ENCODE measurements at places on chromosomes 5 and 9.

DNA sequence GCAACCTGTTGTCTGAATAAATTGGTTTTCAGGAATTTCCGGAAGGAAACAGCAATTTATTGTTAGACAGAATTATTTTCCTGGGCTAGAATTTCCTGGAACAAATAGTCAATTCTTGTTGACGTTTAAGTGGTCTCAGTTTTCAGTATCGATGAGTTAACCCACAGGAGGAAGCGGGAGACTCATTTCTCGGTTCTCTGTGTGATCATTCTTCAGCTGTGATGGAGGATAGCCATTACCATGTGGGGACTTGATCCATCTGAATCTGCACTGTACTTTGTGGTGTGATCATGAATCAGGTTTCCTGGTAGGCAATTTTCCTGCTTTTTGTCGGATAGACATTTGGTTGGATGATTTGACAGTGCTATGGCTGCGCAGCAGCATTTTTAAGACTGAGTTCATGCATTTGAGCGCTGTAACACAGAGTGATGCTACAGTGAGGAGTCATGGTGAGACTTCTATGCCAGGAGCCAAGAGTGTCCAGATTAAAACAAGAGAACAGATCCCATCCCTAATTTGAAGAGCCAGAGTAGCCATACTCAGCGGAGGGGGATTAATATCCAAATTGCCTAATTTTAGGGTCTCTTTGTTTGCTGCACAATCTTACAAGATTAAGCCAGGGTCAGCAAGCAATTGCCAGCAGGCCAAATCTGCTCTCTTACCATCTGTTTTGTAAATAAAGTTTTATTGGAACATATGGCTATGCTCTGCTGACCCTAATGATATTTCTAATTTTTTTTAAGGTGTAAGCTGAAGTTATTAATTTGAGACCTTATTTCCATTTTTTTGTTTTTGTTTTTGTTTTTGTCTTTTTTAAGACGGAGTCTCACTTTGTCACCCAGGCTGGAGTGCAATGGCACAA is 355.9 kb downstream of the RAB3C start:
- no peak for DNase-seq

GRCh38 chr5:165282491-165282890 is 1777.1 kb downstream of the MAT2B start:
- DNase-seq: no peak

GRCh38 chr9:89999176-89999533 is 394.3 kb downstream of the GADD45G start:
- DNase-seq: no peak

- no peak for DNase-seq
These were observed 8.5 kb downstream of the PTGS1 start for GRCh38 chr9:122379340-122379739.

DNA sequence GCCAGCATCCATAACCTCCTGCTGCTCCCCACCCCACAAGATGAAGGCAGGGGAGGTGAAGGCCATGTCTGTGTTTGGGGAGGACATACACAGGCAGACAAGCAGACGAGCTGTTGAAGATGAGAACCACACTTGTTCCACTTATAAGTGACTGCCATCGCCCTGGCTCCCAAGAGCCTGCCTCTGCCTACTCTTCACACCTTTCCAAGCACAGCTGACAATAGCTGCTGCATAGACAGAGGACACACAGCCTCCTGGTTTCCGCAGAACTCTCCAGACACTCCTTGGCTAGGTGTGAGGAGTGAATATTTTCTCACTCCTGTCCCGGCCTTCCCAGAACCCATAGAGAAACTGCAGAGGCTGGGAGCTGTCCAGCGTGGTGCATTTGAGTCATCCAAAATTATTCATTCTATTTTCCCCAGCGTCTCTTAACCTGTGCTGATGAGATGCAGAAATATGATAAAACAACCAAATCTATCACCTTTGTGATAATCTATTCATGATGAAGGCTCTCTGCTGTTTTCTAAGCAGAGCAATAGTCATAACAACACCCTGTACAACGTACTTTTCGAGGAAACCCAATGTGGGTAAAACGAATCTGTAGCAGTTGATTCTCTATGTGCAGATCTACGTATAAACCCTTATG is 24.7 kb downstream of the KLF9 start:
- DNase-seq: no peak

GRCh38 chr5:39341896-39342295 is 22.4 kb downstream of the C9 start:
- DNase-seq: no peak

DNA sequence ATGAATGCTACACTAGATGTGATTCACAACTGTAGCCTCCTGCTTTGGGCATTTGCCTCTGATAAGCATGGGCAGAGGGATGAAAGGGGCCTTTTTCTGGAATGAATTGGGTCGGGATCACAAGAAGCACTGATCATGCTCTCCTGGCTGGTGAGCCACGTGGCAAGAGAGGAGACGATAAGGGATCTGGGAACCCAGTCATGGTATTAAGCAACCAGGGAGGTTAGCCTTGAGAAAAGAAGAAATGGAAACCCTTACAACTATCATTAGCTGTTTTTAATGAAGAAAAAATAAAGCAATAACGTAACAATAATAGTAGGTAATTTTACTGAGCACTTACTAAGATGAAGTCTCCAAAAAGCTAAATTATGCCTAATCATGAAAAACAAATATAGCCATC is 50.0 kb upstream of the RAI14 start:
- DNase-seq: no peak

DNA sequence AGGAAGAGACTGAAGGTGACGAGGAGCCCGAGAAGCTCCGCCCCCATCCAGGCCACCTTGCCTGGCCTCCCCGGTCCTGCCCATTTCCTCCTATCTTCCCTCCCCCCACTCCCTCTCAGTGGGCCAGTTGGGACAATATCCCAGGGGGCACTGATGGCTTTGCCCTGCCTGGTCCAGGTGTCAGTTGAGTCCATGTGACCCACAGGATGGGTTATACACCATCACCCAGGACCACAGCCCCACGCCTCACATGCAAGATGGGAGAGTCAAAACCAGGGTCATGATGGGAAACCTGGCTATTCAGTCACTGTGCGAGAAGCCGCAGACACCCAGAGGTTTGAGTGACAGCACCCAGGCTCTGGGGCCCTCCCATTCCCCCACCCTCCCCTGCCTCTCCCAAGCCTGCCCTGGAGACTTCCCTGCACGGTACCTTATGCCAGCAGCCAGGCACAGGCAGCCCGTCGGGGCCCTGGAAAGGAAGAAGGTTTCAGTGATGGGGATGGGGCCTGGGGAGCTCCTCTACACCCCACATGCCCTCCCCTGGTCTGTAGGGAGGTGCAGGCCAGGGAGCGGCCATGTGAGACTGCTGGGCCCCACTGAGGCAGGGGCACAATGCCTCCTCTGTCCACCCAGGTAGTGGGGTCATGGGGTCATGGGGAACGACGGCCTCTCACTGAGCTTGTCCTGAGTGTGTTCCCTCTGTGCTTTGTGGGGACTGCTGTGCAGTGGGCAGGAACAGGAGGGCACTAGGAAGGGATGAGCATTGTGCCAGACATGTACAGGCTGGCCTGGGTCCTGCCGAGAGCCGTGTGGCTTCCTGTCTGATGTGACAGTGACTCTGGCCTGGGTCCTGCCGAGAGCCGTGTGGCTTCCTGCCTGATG is 6.3 kb upstream of the PHYKPL start:
- no peak for DNase-seq

DNA sequence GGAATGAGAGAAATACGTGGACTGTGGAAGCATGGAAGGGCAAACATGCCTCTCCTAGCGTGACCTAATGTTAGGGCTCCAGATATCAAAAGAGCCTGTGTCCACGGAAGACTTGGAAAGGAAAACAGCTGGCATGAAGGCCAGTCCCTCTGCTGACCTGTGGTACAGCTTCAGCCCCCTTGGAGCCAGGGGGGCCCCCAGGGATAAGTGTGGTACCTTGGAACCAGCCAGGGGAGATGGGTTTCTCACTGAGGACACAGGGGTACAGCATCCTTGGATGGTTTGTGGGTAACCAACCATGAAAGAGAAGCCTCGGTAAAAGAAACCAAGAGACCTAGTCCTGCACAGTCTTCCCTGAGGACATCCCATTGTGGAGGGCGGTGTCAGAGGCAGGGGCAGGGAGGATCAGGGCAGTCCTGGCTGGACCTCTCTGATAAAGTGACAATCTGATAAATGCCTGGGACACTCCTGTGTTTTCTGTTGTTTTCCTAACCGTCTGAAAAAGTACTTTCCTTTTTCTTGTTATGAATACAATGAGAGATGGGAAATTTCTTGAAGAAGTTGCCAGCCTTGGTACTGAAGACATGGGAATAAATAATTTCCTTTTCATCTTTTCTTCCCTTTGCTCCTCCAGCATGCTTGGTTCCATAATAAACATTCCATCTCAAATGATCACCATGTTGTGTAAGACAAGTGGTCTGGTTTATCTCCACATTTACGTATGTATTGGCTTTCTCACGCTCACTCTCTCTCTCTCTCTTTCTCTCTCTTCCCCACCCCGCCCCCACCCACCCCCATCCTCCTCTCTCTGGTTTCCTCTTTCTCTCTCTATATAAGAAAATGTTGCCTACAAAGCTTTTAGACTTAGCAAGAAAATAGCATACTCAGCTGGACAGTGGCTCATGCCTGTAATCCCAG is 102.1 kb downstream of the SUSD1 start:
- no peak for DNase-seq

GRCh38 chr9:99075246-99075912 is 29.5 kb upstream of the TGFBR1 start:
- DNase-seq: no peak

GRCh38 chr5:75335952-75336614 is 937 bp upstream of the HMGCR start:
- peak; percentile 2 for DNase-seq

Data from stimulated activated CD4-positive, alpha-beta T cell treated with anti-CD3 and anti-CD28 coated beads, Interleukin-4, amount 100 ng/mL, for 4 hours (primary cell).